HCT116 (cell line): ENCODE measurements at places on chromosomes 13 and 19.

- DNase-seq = no peak
These were observed 114.1 kb upstream of the SOX1 start for GRCh38 chr13:111952814-111953213.

- no peak for DNase-seq
These were observed 14.2 kb upstream of the LILRB1 start for GRCh38 chr19:54616057-54616456.

GRCh38 chr19:29771708-29772414, 39.9 kb upstream of the CCNE1 start:
- DNase-seq = peak; percentile 43

DNA sequence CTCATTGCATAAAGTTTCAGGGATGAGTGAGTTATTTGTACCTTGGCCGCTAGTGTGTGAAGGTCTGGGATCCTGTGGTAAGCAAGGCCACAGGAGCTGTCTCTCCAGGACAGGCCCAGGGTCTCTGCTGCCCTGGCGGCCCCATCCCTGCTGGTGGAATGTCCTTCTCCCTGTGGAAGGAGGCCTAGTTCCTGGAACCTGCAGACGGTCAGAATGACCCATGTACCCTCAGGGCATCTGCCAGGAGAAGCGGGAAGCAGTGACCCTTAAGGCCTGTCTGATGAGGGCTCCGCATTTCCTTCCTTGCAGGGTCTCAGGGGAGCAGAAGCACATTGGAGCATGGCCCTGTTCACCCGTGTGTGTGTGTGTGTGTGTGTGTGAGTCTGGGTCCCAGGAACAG, 32.1 kb upstream of the SOX1 start:
- no peak for DNase-seq

GRCh38 chr19:16436780-16437332, 34.9 kb downstream of the EPS15L1 start:
- no peak for DNase-seq

GRCh38 chr13:36673352-36673751, 468 bp upstream of the SERTM1 start:
- no peak for DNase-seq

- DNase-seq = no peak
These were observed 14.0 kb upstream of the RAB20 start for GRCh38 chr13:110575322-110576069.

DNA sequence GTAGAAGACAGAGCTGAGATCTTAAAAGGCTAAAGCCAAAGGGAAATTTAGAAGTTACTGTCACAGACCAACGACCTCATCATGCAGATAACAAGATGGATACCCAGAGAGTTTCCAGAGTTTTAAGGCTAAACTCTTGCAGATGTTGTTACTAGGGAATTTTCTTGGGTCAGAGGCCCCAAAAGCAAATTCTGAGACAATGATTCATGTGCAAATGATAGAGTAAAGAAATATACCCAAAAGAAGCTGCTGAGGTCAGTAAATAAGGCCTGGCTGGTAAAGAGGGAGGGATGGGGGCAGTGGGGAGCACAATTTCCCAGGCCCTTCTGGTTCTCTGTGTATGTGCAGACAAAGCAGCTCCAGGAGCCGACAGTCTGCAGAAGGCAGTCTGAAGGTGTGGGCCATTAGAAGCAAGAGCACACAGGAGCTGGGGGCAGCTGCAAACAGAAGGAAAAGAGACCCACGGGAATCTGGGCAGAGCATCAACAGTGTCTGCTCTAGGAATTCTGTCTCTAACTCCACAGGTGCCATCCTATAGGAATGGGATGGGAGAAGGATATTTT, 330.8 kb downstream of the TBC1D4 start:
- no peak for DNase-seq

- no peak for DNase-seq
These were observed 17.7 kb upstream of the SLC35E1 start for GRCh38 chr19:16589917-16590316.

DNA sequence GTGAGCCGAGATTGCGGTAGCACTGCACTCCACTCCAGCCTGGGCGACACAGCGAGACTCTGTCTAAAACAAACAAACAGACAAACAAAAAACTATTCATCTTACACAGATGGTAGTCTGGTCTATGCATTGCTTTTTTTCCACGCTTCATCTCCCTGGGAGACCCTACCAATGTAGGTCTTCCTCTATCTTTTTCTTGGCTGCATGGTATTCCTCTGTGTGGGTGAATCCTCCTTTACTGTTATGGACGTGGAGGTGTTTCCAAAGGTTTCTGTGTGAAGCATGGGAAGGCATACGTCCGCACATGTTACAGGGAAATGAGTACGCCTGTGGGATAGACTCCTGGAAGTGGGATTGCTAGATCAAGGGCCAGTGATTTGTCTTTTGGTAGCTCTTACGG, 5.6 kb downstream of the BICRA start:
- no peak for DNase-seq

GRCh38 chr19:48452289-48453190, 2.8 kb upstream of the KCNJ14 start:
- DNase-seq = no peak

DNA sequence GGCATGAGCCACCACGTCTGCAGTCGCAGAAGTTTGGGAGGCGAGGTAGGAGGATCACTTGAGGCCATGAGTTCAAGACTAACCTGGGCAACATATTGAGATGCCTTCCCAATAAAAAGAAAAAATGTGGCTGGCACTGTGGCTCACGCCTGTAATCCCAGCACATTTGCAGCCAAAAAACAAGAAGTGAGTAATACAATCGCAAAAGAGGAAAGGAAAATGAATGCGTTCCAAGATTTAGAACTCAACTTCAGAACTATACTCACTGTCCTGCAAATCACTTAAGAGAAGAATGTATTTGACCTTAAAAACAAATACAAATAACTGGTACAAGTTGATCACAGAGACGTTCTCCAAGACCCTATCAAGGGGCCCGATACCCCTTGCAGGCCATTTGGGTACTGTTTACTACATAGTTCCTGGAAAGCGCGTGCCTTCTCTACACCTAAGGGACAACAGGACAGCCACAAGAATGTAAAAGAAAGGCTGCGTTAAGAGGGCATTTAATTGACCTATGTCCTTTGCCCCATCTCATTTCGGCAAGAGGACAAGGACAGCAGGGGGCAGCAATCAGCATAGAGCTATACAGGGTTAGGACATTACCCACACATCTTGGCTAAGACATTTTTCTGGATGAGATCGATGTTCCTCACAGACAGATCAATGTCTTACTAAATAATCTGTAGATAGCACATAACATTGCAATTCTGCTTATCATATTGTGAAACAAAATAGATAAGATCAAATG, 41.3 kb downstream of the FLT3 start:
- peak; percentile 43 for DNase-seq

DNA sequence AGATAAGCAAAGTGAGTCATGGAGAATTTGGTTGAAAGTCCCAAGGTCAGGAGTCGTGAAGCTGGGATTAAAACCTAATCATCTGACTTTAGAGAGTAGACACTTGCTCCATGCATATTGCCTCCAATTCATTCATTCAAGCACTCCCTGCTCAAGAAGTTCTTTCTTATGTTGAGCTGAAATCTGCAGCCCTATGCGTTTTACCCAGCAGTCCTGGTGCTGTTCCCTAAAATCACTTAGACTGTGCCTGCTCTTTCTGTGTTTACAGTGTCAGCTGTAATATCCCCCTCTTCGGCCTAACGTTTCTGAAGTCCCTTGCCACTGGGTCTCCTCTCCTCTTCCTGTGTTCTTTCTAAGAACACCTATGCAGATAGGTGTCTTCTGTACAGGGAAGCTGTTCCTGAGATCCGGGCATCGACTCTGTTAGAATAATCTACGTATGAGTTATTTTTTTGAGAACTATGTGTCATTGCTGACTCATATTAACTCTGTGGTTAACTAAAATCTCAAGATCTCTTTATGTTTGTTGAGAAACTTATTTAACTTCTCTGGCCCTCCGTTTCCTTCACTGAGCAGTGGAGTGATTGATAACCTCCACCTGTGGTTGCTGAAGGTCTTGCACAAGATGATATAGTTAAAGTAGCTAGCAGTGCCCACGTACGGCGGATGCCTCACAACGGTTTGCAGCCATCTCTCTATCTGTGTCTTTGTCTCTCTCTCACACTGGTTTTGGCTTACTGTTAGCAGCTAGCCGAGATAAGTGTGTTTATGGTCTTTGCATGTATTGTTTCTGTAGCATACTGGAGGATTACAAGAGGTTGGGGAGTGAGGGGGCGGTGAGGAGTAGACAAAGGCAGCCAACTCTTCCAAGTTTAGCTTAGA, 4.7 kb downstream of the ALOX5AP start:
- DNase-seq = peak; percentile 52

DNA sequence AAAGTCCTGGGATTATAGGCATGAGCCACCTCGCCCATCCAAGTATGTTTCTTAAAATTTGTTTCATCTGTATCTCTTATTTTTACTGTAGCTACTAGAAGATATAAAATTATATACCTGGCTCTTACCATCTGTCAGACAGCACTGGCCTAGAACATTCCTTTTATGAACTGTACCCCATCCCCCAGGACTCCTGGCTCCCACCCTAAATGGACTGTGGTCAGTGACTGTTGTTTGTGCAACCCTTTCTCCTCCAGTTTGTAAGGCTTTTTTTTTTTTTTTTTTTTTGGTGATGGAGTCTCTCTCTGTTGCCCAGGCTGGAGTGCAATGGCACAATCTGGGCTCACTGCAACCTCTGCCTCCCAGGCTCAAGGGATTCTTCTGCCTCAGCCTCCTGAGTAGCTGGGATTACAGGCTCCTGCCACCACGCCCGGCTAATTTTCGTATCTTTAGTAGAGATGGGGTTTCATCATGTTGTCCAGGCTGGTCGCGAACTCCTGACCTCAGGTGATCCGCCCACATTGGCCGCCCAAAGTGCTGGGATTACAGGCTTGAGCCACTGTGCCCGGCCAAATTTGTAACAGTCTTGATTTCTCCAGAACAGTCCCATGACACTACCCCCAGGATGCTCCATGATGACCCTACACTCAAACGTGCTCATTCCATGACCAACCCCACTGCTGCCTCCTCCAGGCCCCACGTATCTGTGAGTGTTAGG, 2.5 kb downstream of the NDUFA3 start:
- DNase-seq = no peak

DNA sequence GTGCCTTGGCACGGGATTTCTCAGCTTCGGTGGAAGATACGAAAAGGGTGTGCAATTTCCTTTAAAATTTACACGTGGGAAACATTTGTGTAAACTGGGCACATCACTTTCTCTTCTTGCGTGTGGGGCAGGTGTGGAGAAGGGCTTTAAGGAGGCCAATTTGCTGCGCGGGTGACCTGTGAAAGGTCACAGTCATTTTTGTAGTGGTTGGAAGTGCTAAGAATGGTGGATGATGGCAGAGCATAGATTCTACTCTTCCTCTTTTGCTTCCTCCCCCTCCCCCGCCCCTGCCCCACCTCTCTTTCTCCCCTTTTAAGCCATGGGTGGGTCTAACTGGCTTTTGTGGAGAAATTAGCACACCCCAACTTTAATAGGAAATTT, 7.2 kb downstream of the SLITRK5 start:
- DNase-seq = no peak
